ENCODE measurements at places on chromosomes 2 and 18.

DNA sequence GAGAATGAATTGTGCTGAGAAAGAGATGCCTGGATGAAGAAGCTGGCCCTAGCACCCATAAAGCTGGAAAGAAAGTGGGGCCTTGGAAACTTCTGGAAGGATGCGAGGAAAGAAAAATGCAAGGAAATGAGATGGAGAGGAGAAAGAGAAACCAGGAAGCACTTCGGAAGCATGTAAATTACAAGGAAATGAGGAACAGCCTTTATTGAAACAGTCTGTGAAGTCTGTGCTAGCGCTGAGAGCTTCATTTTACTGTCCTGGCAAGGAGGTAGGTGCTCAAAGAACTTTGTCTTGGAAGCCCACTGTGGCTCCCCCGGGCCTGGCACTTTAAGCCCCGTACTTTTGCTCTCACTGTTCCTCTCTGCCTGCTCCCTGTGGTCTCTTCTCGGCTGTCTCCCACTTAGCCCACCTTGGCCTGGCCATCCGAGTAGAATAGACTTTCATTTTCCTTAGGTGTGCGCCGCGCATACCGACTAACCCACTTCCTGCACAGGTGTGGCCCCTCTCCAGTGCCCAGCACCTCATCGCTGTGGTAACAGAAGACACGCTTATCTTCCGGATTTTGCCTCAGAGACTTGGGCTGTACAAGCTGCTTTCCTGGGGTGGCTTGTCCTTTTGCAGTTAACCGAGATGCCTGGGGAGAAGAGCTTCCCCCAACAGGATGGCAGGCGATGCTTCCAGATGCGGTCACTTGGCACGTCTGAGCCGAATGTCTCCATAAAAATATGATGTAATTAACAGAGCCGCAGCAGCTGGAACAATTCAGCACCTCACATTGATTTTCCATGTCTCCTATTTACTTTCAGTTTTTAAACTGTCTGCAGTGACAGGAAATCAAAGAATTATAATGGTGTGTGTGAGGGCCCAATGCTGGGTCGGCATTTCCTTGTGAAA is 199.6 kb downstream of the HRH4 start:
- no peak for DNase-seq

DNA sequence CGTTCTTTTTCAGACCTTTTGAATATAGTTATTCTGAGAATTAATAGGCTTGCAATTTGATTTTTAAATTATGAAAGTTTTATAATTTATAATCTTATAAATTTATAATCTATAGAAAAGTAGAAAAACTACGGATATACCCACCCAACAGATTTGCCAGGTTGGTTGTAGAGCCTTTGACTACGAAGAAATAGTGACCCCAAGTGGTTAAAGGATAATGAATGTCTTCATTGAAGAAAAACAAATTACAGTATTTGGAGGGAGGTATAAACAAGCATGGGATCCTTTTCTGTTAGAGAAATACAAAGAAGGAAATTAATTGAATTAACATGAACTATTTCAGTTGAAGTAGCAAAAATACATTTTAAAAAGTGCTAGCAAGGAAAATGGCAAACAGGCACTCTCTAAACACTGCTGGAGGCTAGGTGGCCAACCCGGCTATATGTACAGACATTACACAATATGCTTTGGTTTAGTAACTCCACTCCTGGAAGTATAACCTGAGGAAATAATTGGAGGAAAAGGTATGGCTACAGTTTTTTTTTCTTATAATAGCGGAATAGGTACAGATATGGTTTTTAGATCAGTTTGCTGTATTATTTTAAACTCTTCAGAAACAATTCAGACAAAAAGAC is 110.9 kb downstream of the MIB1 start:
- peak; percentile 63 for DNase-seq

DNA sequence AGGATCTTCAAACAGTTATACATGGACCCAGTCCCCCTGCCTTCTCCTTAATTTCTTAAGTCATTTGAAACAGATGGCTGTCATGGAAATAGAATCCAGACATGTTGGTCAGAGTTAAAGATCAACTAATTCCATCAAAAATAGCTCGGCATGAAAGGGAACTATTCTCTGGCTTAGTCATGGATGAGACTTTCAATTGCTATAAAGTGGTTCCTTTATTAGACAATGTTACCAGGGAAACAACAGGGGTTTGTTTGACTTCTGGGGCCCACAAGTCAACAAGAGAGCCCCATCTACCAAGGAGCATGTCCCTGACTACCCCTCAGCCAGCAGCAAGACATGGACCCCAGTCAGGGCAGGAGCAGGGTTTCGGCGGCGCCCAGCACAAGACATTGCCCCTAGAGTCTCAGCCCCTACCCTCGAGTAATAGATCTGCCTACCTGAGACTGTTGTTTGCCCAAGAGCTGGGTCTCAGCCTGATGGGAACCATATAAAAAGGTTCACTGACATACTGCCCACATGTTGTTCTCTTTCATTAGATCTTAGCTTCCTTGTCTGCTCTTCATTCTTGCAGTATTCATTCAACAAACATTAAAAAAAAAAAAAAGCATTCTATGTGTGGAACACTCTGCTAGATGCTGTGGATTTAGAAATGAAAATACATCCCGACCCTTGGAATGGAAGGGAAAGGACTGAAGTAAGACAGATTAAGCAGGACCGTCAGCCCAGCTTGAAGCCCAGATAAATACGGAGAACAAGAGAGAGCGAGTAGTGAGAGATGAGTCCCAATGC is 4.6 kb downstream of the TTR start:
- no peak for DNase-seq

DNA sequence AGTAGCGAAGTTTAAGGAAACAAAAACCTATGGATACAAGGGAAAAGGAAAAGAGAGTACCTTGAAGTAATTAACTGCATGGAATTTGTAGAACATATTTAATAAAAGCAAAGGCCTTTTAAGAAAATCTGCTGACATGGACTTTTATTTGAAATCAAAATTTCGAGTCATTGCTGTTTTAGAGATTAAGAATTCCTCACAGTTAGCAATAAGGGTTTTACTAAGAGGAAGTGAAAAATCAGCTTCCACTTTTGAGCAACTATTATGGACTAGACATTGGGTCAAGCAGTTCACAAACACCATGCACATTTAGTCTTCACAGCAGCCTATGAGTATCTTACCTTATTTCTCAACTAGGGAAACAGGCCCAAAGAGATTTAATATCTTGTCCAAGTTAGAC is 876.3 kb downstream of the BCL11A start:
- DNase-seq = no peak

- DNase-seq = no peak
Observed at GRCh38 chr2:99726691-99727090, 236.9 kb upstream of the REV1 start.

DNA sequence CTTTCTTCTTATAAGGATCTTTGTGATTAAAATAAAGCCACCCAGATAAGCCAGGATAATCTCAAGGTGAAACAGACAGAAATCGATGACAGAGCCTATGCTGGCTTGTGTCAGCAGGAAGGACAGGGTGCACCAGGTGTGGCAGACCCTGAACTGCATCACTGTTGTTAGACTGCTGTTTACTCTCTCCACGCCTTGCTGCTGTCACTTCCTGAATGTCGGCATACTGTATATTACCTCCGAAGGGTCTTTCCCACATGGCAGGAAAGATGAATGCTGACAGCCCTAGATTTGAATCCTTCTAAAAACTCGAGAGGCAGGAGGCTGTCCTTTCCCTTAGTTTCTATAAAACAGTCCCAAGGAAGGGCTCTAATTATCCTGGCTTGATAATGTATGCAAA is 18.9 kb upstream of the TMEM163 start:
- DNase-seq = no peak

GRCh38 chr2:9690252-9690651 is 59.5 kb upstream of the YWHAQ start:
- DNase-seq = no peak

DNA sequence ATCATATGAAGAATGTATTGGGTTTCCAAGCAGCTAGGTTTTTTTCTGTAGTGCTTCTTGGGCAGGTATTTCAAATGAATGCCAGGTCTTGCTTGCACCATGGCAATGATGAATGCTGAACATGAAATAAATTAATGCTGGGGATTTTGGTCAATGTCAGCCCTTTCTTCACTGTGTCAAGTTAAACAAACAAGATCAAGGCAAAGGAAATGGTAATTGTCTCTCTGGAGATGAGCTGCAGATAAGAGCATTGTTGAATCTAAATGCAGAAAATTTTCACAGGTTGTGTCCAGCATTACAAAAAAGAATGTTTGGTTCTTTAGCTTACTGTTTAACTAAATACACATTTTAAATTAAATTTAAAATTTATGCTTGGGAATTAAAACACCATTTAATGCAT is 144.3 kb downstream of the GPD2 start:
- peak; percentile 20 for DNase-seq

DNA sequence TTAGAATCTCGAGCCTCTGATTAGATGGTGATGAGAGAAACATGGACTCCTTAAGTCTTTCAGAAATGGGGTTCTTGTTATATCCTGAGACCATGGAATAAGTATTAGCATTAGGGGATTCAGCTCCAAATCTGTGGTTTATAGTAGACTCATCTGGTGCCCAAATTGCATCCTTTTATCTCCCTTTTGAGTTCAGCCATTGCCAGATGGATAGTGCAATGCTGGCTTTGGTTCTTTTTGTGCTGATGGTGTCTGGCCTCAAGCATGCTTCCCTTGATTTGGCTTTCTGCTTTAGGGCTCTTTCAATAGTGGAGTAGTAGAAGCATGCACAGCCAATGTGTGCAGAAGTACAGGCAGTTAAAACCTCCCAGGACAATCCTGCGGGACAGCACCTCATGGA is 306.4 kb downstream of the TSN start:
- DNase-seq = no peak

DNA sequence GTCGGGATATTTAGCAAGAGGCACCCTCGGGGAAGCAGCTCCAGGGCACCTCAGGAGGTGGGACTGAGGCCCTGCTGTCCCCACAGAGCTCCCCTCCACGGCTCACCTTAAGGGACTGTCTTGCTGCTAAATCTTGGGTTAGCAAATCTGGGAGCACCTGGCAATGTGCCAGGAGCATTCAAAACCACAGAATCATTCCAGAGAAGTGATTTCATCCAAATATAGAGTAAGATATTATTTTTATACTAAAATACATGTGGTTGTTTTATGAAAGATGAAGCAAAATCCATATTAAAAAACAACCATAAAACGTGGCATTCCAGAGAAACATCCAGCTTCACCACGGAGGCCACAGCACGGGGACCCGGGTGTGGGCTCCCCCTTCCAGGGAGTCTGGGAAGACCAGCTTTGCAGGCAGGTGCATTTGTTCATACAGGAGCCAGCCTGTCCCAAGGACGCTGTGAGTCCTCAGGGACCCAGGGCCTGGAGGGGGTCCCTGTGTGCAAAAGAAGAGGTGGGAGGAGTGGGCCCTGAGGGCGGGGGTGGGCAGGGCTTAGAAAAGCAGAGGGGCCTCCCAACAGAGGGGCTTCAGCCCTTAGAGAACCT is 16.3 kb downstream of the HS1BP3 start:
- no peak for DNase-seq

- no peak for DNase-seq
Observed at GRCh38 chr2:126878601-126879000, 20.1 kb upstream of the TEX51 start.

GRCh38 chr2:83186105-83186760 is 1272.8 kb downstream of the SUCLG1 start:
- no peak for DNase-seq

- DNase-seq = no peak
Observed at GRCh38 chr2:241511091-241511741, 2.8 kb upstream of the STK25 start.

DNA sequence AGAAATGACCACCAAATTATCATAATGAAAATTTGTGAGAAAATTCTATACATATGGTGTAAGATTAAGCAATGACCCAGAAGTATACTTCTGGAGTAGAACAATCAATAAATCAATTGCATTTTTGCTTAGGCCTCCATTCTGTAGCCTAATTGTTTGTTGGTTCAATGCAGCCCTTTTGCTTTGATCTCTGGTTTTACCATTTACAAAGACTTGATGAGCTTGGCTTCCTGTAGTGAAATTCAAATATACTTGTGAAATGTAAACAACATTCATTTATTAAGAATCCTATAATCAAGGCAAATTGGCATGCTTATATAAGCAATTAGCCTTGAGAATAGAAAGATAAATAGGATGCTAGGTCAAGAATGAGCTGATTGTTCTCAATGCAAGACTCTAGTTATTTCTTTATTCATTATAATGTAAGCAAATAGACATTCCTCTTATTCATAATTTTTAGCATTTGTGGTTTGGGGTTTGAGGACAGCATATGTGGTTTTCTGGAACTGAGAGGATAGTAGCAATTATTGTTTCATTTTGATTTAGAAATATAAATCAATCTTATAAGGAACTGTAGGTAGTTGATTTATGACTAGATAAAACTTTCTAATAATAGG is 9.7 kb downstream of the FMNL2 start:
- no peak for DNase-seq

DNA sequence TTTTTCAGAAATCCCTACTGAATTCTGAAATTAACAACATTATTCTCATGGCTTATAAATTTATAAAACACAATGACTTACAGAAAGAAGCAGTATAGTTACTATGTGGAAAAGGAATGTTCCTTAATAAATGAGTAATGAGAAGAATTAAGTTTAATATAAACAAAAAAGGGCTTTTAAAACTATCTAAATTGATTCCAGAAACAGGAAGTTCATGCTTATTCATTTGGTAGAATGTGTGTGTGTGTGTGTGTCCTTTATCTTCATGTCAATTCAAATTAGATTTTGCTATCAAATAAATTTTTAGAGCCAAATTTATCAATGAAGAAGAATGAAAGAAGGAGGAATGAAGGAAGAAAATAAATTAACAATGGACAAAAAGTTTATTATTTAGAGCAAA is 440.8 kb upstream of the LRRTM4 start:
- DNase-seq = no peak

- no peak for DNase-seq
Observed at GRCh38 chr18:73715210-73715670, 432.4 kb downstream of the FBXO15 start.

- no peak for DNase-seq
Observed at GRCh38 chr2:185337033-185337432, 401.6 kb upstream of the FSIP2 start.

- DNase-seq = no peak
Observed at GRCh38 chr2:59684771-59685166, 868.7 kb downstream of the BCL11A start.

DNA sequence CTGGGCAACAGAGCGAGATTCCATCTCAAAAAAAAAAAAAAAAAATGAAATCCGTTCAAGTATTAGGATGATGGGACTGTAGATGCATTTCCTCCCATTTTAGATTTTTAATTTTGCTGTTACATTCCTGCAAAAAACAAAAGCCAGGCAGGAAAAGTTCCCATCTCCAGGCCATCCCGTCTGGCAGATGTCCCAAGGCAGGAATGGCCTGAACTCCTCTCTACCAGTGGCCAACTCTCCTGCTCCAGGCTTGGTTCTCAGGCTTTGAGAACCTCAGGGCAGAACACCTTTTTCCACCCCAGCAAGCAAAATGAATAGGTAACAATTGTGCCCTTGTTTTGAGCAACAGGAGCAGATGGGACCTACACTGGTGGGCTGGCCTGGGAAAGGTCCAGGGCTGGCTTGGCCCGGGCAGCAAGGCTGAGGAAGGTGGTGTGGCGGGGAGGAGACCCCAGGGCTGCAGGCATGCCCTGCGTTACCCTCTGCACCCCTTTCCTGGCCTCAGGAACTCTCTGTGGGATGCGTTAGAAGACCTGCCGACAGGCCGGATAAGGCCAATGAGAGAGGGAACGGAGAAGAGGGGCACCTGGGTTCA is 86.0 kb downstream of the FAM210A start:
- DNase-seq = no peak

GRCh38 chr2:66862885-66863650 is 428.1 kb downstream of the MEIS1 start:
- DNase-seq = no peak

GRCh38 chr2:170243898-170244297 is 66.0 kb downstream of the MYO3B start:
- DNase-seq = peak; percentile 56
